ENCODE measurements at places on chromosomes 11 and 22. TPM values are rescaled to one million over a fixed set of nuclear protein-coding genes. Genes with fewer than 3 reads are reported as not detected.

GRCh38 chr11:114259124-114259526 lies 37.1 kb upstream of the NNMT start:
- no peaks in the 10 kb centered on the region for H3K4me1 ChIP-seq
- DNase-seq = no peak
- H3K4me3 ChIP-seq = no peak overlapping the region
- H3K27me3 ChIP-seq = no peaks in the 10 kb centered on the region
- H3K27ac ChIP-seq = no peak overlapping the region
- no peaks in the 10 kb centered on the region for H3K36me3 ChIP-seq

GRCh38 chr22:32800994-32801536 lies 440 bp upstream of the TIMP3 start:
- peaks cover 21% of the 10 kb centered on the region for H3K27me3 ChIP-seq
- no peaks in the 10 kb centered on the region for H3K36me3 ChIP-seq
- no peak for DNase-seq
- H3K4me3 ChIP-seq = no peak overlapping the region

DNA sequence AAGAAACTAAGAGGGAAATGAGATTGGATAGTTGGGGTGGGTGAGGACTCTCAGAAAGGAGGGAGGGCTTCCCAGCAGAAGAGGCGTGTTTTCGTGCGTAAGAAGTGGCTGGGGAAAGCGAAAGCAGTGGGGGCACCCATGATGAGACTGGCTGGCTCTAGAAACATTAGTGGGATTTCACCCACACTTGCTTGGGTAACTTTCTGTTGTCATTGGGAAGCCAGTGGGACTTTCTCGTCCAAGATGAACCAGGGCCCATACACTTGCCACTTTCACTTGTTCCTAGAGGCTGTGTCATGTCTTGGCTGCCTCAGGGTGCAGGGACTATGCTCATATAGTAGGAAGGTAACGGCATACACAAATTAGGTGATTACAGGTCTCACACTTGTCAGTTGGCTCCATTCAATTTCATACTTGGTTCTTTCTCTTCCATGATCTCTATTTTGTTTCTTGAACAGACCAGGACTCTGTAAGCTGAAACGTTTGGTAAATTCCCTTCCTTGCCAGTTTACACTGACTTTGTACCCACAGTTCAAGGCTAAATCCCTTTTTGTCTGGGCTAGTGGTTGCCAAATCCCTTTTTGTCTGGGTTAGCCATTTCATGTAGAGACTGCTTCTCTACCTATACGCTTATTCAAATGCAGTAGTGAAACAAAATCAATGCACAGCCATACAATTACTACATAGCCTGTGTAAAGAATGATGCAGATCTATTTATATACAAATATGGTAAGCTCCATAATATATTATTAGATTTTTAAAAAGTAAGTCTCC lies 42.0 kb upstream of the CXCR5 start:
- H3K4me1 ChIP-seq = peaks cover 3% of the 10 kb centered on the region
- no peaks in the 10 kb centered on the region for H3K27me3 ChIP-seq
- H3K36me3 ChIP-seq = no peaks in the 10 kb centered on the region
- H3K27ac ChIP-seq = no peak overlapping the region

The PANX3 gene
- not detected for total RNA-seq

DNA sequence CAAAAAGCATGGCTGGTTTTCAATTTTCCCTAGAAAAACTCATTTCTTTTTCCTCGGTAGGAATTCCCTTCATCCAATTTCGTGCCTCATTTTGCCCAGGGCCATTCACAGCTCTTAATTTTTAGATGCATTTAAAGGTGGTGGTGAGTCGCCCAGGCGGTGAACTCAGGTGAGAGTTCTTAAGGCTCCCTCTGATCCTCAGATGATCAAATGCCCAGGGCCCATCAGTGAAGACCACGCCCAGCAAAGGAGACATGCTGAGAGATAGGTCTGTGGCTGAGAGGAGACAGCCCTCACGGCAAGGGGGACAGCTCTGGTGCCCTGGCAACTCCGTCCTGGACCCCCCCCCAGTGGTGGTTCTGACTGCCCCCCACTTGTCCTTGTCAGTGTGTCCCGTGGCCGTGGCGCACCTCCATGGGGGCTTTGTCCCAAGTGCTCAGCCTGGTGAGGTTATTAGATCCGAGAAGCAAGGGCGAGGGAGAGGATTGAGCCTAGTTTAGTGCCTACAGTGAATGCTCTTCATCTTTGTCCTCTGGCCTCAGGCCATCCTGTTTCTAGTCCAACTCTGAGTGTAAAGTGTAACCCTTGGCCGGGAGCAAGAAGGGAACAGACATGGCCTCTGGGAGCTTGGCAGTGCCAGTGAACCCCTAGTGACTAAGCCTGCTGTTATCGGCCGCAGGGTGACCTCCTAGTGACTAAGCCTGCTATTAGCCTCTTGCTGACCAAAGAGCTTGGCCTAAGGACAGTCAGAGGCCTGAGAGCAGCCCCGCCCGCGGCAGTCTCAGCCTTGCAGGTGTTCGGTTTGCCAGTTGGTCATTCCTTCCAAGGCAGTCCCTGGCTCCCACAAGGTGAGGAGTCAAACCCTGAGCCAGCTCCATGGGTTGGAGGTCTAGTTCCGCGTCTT lies 83.5 kb downstream of the CTTN start:
- no peaks in the 10 kb centered on the region for H3K36me3 ChIP-seq
- no peak for DNase-seq
- no peaks in the 10 kb centered on the region for H3K4me1 ChIP-seq
- H3K4me3 ChIP-seq = no peak overlapping the region
- H3K27ac ChIP-seq = no peak overlapping the region

DNA sequence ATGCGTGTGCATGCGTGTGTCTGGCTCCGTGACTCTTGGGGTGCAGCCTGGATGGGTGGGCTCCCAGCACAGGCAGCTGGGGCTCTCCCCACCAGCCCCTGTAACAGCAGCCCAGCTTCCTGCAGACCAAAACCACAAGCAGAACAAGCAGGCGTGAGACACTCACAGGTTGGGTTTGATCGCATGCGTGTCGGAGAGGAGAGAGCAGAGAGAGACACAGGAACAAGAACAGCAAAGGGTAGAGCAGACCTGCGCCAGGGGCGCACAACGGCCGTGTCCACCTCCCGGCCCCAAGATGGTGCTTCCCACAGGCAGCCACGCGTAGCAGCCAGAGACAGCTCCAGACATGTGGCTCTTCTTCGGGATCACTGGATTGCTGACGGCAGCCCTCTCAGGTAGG lies at the start of gene CD6:
CD6 (plus strand) TSS at position 161 of the 400 bp plus-strand sequence; CDS start at position 347, 186 bp downstream.
- peaks cover 3% of the 10 kb centered on the region for H3K27me3 ChIP-seq
- H3K4me3 ChIP-seq = peak within 1 kb of the TSS; percentile 92
- H3K27ac ChIP-seq = peak within 1 kb of the TSS; percentile 82
- H3K4me1 ChIP-seq = peaks cover 57% of the 10 kb centered on the region
- peaks cover 2% of the 10 kb centered on the region for H3K36me3 ChIP-seq
- DNase-seq = peak; percentile 72

The LRRN4CL gene
- total RNA-seq = not detected

- H3K4me1 ChIP-seq = peaks cover 33% of the 10 kb centered on the region
- H3K27ac ChIP-seq = no peak overlapping the region
- H3K36me3 ChIP-seq = no peaks in the 10 kb centered on the region
- H3K27me3 ChIP-seq = no peaks in the 10 kb centered on the region
- no peak for DNase-seq
These were observed 4.6 kb downstream of the HMBS start for GRCh38 chr11:119089319-119089718.

The TNNT3 gene
- total RNA-seq = 19.4 TPM

Measured in CD4-positive, CD25-positive, alpha-beta regulatory T cell (primary cell).